Activated naive CD4-positive, alpha-beta T cell (primary cell): ENCODE measurements at places on chromosomes 2 and 18.

GRCh38 chr2:36307441-36307840, 48.1 kb upstream of the CRIM1 start:
- no peak for DNase-seq

DNA sequence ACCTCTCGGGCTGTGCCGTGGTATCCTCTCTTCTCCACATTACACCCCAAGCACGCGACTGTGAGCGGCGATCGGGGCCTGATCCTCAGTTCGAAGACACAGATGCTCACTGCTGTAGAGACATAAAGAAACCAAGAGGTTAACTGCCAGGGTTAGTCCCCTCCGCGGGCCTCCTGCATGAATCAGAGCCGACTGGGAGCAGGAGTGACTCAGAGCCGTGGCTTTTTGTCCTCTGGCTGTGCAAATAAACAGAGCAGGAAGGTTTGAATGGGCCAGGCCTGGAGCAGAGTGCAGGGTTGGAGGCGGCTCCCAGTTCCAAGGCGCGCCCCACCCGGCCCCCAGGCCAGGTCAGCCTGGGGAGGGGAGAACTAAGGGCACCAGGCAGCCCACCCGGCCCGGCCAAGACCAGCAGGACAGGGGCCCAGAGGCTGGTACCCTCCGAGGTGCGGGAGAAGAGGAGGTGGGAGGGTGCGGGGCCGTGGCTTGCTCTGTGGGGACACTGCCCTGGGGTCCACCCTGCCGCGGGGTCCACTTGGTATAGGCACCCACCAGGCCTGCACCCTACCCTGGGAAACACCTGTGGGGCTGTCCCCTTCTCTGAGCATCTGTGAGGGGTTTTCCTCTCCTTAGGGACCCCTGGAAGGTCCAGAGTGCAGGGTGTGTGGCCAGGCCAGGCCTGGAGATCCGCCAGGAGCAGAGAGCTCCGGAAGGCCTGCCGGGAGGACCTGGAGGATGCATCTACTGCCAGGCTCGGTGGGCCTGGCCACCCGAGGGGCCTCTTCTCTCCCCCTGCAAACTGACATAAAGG, 16.5 kb downstream of the TWIST2 start:
- no peak for DNase-seq

DNA sequence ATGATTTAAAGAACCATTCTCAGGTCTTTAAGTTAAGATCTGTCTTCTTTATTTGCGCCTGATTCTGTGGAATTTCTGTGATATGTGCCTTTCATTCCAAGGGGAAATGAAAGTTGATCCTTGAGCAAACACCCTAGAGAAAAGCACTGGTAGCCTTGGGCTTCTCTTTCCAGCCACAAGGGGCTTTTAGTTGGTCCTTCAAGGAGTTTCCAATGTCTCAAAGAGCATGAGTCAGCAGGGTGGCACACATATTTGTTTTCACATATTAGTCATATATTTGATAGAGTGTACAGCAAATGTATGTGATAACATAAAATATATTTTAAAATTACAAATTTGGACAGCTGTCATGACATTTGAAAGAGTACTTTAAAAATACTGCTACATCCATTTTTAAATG, 339.5 kb downstream of the TXNL1 start:
- no peak for DNase-seq

DNA sequence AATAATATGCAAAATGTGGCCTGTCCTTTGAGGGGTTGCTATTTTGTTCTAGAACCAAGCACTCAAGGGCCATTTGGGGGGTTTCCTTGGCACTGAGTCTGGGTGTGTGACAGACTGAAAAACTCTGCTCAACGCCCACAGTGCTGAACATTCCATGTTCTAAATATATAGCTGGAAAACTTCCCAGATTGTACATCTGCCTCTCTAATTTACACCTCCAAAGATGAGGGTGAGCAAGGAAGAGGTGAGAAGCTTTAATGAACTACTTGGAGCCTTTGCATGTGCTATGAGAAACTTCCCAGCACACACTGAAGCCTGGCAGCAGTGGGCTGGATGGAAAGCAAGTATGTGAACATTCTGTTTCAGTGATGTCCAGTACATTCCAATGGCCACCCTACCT, 296.7 kb upstream of the KCNH7 start:
- DNase-seq: no peak

GRCh38 chr18:27461957-27462356, 276.8 kb upstream of the CHST9 start:
- no peak for DNase-seq
